ENCODE measurements at places on chromosomes 6 and 20.

DNA sequence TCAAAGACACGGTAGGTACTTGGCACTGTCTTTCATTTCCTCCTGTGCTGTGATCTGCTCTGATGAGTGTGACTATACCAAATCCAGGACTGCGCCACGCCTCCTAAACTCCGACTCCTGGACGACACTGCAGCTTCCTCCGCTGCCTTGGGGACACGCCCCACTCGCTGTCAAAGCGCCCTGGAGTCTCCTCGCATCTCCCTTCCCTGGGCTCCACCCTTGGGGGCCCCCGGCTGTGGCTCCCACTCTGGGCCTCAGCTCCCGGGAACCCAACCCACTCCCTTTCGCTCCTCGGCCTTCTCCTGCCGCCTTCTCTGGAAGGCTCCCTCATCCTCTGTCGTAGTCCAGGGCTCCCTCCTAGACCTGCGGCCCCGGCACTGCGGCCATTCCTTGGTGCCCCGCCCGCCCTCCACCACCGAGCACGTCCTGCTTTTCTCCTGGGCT is 61.2 kb downstream of the RSPH3 start:
- peak; percentile 59 for DNase-seq

- DNase-seq = peak; percentile 3
These were observed 165.2 kb downstream of the HAO1 start for GRCh38 chr20:7775072-7775471.

DNA sequence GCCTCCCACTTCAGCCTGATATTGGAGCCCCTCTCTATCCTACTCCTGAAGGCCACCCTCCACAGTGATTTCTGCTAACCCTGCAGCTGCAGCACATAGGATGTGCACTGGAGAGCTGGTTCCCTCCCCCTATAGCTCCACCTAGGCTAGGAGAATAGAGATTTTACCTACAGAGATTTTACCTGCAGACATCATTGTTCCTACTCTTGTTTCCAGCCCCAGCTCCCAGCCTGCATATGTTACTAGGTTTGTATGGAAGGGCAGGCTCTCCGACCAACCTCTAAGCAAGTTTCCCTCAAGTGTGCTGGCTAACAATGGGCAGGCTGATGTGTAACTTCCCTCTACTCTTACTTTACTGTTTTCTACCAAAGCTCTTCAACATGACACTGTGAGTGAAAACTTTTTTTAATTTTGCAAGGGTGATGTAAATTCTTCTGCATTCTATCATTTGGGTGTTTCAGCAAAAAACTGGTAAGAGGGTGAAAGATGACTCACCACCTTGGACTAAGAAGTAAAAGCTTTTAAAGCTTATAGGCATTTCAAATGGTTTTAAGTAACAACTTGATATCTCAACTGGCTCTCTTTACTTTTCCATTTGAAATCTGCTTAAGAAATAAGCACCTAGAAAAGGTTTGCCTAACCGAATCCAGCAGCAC is 106.8 kb downstream of the CDK19 start:
- DNase-seq = no peak

GRCh38 chr6:41732149-41732548 is 3.3 kb downstream of the TFEB start:
- DNase-seq = no peak

- DNase-seq = no peak
These were observed 68.6 kb downstream of the GFOD1 start for GRCh38 chr6:13418844-13419243.

GRCh38 chr6:152401978-152402377 is 235.2 kb downstream of the SYNE1 start:
- DNase-seq = no peak

DNA sequence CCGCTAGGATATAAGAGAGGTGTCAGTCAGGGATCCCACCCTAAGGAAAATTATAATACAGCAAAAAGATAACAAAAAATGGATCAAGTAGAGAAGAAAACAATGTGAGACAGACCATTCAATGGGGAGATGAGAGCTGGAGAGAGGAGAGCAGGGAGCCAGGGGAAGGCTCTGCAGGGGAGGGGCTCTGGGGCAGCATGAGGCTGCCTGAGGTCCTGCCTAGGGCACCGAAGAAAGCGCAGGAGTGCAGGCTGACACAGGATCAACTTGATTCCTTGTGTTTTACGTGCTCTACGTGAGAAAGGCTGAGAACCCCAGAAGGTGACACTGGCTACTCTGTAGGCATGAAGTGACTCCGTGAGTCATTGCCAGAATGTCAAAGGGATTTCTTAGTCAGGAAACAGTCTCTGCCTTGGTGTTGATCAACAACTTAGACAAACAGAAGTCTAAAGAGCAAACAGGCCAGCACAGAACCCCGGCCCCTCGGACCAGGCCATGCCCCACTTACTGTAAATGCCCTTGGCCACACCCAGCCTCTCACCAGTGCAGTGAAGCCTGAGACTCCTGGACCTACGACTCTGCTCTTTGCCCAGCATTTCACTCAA is 290.1 kb upstream of the PRDM1 start:
- no peak for DNase-seq

DNA sequence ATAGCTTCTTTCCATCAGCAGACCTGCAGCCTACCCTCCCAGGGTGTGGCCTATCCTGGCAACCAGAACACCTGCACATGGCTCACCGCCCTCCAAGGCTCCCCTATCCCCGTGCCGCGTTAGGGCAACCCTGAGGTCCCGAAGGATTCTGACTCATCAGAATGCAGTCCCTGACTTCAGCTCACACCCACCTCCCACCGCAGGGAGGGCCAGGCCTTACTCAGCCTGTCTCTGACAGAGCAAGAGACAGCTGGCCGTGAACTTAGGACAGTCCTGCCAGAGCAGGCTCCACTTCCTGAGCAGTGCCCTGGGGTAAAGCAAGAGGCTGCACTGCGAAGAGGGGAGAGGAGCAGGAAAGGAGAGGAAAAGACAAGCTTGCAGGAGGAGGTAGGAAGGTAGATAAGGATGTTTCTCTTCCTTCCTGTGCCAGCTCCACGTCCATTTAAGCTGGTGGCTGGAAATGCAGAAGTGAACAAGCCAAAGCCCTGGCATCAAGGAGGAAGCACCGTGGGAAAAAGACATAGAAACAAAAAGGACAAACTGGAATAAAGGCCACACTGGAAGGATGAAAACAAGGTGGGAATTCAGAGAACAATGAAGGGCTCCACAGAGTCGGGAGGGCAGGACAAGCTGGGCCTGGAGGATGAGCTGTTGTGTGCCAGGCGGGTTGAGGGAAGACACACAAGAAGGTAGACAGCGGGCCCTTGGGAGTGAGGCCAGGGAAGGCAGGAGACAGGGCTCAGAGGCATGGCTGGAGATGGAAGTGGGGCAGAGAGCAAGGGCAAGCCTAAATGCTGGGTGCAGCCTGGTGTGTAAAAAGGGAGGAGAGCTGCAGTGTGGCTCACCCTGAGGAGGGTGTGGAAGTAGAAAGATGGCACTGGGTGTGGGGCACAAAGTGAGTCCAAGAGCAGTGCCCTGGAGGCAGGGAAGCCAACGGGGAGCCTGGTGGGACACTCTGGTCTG is 102.7 kb downstream of the SLC23A2 start:
- peak; percentile 6 for DNase-seq

- DNase-seq = no peak
These were observed 1101.7 kb upstream of the EYS start for GRCh38 chr6:66808771-66809170.

DNA sequence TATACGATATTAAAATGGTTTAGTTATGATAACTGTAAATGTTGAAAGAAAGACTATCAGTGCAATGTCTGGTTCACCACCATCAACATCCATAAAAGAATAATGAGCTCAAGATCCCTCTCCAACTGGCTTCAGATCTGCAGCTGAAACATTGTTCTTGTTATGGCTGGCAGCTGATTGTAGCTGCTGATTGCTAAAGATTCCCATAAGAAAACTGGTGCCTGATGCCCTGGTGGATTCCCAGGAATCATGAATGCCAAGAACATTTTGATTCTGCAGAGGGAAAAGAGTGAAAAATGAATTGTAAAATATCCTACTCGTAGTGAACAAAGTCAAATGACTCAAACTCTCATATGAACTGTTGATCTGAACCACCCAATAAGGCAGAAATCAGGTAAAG is 1160.2 kb downstream of the EPHA7 start:
- no peak for DNase-seq

DNA sequence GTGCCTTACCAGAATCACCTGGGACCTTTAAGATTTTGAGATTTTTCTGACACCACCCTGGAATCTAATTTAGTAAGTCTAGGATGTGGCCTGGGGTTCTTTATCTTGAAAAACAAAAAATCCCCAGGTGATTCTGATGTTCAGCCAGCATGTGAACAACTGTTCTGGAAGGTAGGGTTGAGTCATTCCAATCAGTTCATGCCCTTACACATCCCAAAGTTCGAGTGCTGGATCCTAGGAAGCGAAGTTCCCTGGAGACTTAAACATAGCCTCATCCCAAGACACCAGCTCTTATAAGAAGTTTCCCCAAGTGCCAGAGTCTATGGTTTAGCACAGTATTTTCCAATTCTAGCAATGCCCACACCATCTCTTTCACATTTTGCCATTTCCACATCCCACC is 6.3 kb upstream of the TSHZ2 start:
- DNase-seq = no peak

DNA sequence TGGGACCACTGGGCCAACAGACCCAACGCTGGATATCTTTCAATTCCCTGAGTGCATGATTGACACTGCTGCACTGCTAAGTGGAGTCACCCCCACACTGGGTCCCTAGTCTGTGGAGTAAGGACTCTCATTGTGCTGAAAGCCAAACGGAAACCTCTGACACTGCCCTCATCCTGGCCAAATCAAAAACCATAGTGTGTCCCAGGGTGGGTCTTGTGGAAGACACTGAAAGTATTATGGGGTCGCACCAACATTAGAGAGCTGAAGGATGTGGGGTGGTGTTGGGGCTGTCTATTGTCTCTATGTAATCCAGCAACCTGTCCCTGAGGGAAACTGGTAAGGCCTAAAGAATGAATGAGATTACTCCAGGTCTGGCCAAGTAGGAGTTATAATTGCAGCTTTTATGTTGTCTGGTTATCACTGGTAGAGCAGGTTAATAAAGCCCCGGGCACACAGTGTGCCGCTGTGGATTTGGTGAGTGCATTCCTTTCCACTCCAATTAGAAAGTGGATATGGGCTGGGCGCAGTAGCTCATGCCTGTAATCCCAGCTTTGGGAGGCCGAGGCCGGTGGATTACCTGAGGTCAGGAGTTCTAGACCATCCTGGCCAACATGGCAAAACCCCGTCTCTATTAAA is 57.9 kb downstream of the HLA-A start:
- DNase-seq = no peak

DNA sequence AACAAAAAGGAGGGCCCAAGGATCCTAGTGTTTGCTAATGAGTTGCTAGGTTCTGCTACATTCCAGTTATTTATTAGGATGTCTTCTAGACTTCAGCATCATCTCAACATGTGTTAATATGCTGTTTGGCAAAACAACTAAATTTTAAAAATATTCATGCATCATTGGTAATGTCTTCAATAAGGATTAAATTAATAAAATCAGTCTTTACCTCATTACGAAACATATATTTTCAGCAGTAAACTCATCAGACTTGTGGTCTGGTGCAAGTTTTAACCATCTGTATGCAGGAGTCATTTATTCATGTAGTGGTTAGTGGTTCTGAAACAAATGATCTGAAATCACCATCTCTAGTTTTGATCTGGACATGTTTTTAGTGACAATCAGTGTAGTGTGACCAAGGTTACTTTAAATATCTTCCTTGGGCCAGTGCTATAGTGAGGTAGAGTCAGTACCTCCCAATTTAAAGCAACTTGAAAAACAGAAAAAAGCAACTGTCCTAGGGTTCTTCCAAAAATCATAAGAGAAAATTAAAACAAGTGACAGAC is 85.0 kb upstream of the KCNK16 start:
- no peak for DNase-seq

DNA sequence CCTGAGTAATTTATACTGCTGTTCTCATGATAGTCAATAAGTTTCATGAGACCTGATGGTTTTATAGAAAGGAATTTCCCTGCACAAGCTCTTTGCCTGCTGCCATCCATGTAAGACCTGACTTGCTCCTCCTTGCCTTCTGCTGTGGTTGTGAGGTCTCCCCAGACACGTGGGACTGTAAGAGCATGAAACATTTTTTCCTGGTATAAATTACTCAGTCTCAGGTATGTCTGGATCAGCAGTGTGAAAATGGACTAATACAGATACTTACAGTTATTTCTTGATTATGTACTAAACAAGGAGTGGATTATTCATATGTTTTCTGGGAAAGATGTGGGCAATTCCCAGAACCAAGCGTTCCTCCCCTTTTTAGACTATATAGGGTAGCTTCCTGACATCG is 1.9 kb upstream of the TRIM38 start:
- no peak for DNase-seq

DNA sequence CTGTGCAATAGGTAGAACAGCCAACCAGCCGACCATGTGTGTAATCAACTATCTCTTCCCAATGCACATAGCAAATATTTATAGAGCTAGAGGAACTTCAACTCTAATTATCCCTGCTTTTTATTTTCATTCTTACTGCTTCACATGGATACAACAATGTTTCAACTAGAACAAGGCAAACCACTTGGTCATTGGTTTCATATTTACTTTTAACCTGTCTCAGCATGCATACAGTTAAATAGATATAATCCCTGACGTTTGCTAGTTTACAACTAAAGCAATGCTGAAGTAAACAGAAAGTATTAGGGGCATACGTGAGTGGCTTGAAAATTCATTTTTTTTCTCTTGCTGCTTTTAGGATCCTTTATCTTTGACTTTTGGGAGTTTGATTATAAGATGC is 318.5 kb upstream of the MAP3K7 start:
- DNase-seq = no peak

- DNase-seq = no peak
These were observed 698.4 kb downstream of the TENT5A start for GRCh38 chr6:81054036-81054435.

DNA sequence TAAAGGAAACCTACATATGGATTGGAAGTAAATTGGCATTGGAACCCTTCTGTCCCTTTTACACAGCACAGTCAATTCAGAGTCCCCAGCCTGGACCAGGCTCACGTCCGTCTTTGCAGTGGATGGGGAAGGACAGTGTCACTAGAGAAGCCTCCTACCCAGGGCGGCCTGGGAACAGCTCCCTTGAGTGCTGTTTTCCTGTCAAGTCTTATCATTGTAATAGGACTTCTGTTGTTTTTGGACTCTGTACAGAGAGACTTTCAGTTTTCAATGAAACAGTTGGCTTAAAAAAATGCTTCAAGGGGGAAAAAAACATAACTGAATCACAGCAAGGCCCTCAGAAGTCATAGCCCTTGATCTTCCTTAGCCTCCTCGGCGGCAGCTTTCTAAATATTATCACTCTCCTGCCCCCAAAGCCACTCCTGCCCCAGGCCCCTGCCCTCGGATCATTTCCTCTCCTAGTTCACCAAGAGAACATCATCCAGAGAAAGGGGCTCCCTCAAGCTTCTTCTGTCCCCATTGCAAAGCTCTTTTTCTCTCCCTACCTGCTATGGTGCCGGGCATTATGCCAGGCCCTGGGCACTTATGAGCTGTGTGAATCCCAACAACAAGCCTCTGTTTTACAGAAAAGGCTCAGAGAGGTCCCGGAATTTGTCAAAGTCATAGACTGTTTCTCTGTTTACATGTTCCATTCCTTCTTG is 37.8 kb upstream of the CNKSR3 start:
- DNase-seq = no peak

DNA sequence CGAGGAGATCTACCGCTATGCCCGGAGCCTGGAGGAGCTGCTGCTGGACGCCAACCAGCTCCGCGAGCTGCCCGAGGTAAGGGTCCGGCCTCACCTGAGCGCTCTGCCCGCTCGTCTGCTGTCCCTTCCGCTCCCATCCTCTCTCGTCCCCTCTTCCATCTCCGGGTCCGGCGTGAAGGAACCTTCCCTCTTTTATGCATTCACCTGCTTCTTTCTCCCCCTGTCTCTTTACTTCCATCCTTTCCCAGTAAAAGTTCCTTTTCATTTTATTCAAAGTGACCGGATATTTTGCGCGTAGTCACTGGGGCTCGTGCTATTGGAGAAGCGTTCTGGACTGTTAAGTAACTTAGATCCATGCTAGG is 516 bp downstream of the LRRC1 start:
- no peak for DNase-seq
